ENCODE measurements at places on chromosomes 16 and 17. TPM values are rescaled to one million over a fixed set of nuclear protein-coding genes. Genes with fewer than 3 reads are reported as not detected.

Gene C16orf96
- 0.14 TPM for polyA plus RNA-seq

Gene HAGHL
- 5.5 TPM for polyA plus RNA-seq

DNA sequence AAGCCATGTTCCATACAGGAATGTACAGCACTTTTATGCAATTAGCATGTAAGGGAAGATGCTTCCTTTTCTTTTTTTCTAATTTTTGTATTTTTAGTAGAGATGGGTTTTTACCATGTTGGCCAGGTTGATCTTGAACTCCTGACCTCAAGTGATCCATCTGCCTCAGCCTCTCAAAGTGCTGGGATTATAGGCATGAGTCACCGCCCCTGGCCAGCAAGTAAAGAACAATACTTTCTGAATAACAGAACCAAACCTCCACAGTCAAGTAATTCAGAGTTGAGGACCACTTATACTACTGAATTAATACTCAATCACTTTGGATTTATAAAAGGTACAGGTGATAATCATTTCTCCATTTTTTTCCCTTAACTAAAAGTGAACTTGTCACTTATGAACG lies 13.0 kb downstream of the C16orf87 start:
- no peak for DNase-seq

- no peak for DNase-seq
Measured at GRCh38 chr17:8153525-8153956, 1.3 kb upstream of the PER1 start.

DNA sequence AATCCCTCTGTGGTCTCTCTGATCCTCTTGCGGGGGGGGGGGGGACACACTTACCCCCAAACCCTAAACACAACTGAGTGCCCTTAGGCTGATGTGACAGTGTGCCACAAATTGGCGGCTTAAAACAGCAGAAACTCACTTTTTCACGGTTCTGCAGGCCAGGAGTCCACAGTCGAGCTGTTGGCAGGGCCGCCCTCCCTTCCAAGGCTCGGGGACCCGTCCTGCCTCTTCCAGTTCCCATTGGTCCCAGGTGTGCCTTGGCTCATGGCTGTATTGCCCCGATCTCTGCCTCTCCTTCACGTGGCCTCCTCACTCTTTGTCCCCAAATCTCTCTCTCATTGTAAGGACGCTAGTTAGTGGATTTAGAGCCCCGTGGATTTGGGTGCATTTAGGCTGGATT lies 199.9 kb upstream of the CIBAR2 start:
- DNase-seq, result no peak

DNA sequence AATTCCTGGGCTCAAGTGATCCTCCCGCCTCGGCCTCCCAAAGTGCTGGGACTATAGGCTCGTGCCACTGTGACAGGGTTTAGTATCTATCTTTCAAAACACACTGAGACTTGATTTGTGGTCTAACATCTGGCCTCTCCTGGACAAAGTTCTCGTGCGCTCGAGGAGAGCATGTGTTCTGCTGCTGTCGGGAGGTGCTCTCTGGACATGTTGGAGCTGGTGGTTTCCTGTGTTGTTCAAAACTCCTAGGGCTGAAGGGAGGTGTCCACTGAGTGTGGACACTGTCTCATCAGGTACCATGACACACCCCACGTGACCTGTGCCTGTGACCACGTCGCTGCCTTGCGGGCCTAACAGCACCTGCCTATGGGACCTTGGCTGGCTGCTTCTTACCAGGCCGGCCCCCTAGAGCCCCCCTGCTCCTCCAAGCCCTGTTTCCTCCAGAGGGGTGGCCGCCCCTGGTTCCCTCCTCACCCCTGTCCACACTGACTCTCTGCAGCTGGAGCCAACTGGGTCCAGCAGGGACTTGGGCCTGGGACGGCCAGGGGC lies 5.6 kb downstream of the RFNG start:
- no peak for DNase-seq

Gene SEPTIN12
- polyA plus RNA-seq, result not detected

DNA sequence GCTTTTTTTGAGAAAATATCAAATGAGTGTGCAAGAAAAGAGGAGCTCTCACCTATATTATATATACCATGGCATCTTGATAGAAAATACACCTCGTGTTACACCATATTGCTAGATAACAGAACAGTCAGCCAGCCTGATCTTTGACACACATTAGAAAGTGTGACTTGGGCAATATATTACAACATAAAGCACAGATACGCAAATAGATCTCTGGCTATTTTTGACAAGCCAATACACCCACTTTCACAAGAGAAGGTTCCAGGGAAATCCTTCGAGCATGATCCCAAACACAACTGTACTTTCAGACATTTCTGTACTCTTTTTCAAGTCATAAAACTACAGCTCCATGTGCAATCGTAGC lies 9.4 kb downstream of the GGA2 start:
- DNase-seq, result no peak

DNA sequence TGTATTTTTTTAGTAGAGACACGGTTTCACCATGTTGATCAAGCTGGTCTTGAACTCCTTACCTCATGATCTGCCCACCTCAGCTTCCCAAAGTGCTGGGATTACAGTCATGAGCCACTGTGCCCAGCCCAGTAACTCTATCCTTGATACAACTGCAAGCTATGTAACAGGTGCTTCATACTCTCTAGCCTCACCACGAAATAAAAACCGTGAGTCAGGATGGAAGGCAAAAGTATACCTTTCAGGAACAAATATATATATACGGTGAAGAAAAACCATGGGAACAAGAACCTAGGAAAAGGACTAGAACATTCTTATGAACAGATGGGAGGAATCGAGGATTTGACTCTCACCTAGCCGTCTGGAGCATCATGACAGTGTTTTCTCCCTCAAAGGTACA lies 9.6 kb upstream of the FBF1 start:
- DNase-seq, result no peak
